ENCODE measurements at places on chromosomes 16 and 17.

GRCh38 chr17:44005527-44006271 is 1.3 kb downstream of the NAGS start:
- peak; percentile 22 for DNase-seq

DNA sequence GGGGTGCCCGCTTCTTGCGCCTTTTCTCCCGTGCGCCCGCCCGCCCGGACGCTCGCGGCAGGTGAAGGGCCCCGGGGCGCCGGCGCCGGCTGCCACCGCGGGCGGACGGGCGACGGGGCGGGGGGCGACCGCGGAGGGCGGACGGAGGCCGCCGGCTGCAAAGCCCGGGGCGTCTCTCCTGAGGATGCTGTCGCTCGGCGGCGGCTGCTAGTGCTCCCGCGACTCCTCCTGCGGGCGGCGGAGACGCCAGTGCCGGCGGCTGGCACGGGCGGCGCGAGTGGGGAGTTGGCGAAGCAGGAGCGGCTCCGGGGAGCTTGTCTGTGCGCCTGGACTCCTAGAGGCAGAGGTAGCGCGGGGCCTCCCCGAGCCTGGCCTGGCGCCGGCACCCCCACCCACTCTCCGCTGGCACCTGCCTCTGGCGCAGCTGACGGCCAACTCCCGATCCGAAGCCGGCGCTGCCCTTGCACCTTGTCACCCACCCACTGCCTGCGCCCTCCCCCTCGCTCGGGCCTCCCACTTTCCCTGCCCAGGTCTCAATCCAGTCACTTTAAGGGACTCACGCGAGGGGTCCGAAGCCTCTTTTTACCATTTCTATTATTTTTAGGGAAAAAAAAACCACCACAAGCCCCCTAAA is at the start of gene FAM20A:
FAM20A (minus strand) TSS at position 437 of the 634 bp plus-strand sequence. CDS start 701 bp downstream, outside the sequence.
- DNase-seq: no peak

DNA sequence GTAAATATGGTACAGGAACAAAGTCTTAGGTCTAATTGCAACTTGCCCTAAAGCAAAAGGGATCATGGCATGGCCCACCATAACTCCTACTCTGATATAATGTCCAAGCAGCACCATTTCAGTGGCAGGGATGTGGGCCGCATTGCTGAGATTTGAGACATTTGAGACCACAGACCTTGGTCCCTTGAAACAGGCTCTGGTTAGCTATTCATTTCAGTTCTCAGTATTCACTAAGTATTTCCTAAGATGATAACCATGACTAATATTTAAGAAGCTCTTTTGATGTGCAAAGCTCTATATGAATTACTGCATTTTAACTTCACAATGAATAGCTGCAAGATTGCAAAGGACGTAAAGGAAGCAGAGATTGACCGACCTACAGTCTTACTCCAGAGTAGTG is 471.0 kb downstream of the SHISA9 start:
- DNase-seq: no peak

DNA sequence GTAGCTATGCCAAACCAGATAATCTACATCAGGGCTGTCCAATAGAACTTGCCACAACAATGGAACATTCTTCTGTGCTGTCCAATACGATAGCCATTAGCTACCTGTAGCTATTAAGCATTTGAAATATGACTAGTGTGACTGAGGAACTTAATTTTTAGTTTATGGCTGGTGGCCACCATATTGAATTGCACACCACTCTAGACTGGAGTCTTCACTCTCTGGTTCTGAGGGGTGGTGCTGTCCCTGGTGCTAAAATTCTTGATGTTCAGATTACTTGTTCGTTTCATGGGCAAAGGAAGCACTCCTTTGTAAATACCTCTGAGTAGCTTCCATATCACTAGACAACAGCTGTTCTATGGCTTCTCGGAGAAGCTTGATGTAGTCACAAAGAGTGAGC is 296.6 kb downstream of the NPIPA8 start:
- no peak for DNase-seq

GRCh38 chr16:82807311-82807710 is 180.5 kb downstream of the CDH13 start:
- no peak for DNase-seq

DNA sequence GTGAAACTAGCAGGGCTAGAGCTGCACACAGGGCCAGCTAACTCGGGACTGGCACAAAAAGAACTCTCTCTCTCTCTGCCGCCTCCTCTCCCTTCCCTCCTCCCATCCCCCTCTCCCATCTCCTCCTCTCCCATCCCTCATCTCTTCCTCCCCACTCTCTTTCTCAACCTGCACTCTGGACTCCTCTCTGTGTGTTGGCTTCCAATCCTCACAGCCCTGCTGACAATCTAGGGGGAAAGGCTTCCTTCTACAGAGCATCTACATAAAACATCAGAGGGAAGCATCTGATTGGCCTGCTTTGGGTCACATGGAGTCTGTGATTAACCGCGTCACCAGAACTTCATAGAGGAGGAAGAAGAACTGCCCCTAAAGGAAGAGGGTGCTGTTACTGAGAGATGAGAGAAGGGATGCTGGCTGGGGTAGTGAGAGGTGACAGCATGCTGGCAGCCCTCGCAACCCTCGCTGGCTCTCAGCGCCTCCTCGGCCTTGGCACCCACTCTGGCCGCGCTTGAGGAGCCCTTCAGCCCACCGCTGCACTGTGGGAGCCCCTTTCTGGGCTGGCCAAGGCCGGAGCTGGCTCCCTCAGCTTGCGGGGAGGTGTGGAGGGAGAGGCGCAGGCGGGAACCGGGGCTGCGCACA is 12.8 kb upstream of the ZFP90 start:
- DNase-seq: no peak

DNA sequence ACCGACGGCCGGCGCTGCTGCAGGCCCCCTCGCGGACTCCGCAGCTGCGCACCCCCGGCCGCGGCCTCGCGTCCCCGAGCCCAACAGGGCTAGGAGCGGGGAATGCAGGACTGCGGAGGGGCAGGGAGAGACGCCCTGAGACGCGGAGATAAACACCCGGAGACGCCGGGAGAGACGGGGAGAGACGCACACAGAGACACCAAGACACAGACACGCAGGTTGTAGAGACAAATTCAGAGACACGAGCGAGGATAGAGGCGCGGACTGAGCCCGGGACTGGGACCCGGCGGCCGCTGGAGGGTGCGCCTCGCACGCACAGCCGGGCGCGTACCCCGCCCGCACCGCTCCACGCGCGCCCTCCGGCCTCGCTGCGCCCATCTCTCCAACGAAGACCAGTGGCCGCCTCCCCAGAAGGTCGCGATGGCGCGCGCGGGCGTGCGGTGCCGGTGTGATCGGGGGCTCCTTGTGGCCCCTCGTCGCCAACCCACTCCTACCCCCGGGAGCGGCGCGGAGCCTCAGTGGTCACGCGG is 902 bp downstream of the STAC2 start:
- no peak for DNase-seq
